ENCODE measurements at places on chromosomes 7 and 10. TPM values are rescaled to one million over a fixed set of nuclear protein-coding genes. Genes with fewer than 3 reads are reported as not detected.

Gene RARRES2
- polyA plus RNA-seq, result 58.2 TPM

DNA sequence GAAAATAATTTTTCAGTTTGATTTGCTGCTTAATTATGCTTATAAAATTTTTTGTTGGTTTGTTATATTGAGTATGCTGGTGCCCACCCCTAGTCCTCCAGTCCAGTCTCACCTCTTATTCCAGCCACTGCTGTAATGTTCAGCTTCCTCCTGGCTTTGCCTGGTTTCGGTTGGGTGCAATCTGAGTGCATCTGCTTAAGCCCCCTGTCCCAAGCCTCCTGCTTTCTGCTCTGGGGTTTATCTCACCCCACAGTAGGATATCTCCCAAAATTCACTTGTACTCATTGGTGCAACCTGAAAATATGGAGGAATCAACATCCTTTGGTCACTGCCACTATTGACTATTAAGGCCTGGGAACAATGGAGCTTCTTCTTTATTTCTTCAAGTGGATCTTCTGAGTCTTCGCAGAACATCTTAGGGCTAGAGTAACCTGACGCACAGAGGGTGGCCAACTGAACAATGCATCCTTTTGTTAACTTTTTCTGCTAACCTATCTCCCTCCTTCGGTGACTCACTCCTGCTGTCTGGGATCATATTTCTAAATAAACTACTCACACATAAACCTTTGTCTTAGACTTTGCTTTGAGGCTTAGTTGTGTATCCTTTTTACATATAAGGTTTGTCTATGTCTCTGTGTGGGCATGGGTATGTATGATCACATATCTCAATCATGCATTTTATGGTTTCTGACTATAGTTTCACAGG lies 19.1 kb upstream of the SOSTDC1 start:
- peak; percentile 76 for DNase-seq

DNA sequence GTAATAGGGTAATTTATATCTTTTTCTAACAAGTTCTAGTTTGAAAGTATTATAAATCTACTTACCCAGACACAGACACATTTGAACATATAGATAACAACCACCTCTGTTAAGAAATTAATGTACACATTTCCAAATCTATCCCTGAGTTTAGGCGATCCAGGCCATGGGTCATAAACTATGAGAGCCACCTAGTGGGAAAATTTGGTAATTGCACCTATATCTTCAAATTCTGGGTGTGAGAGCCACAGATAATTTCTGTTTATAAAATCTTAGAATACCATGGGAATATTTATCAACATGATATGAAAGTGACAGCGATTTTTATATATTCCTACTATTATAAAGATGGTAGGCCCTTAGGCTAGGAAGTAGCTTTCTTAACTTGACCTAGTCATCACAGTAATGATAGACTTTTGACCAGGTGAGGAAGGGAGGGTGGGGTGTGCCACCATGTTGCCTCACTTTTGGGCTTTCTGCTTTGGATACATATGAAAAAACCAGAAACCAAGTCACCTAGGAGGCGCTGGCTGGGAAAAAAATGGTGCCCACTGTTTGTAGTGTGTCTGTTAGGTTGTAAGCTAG lies 8.0 kb upstream of the EPHA1 start:
- DNase-seq, result peak; percentile 30

Gene HABP2
- 27.7 TPM for polyA plus RNA-seq

Gene RAPGEF5
- 29.8 TPM for polyA plus RNA-seq

Data from large intestine (tissue), 12 donors.